WTC11 (cell line): ENCODE measurements at places on chromosomes 6 and 20. TPM values are rescaled to one million over a fixed set of nuclear protein-coding genes. Genes with fewer than 3 reads are reported as not detected.

- no peak for DNase-seq
Measured at GRCh38 chr6:38259736-38260135, 380.0 kb downstream of the BTBD9 start.

DNA sequence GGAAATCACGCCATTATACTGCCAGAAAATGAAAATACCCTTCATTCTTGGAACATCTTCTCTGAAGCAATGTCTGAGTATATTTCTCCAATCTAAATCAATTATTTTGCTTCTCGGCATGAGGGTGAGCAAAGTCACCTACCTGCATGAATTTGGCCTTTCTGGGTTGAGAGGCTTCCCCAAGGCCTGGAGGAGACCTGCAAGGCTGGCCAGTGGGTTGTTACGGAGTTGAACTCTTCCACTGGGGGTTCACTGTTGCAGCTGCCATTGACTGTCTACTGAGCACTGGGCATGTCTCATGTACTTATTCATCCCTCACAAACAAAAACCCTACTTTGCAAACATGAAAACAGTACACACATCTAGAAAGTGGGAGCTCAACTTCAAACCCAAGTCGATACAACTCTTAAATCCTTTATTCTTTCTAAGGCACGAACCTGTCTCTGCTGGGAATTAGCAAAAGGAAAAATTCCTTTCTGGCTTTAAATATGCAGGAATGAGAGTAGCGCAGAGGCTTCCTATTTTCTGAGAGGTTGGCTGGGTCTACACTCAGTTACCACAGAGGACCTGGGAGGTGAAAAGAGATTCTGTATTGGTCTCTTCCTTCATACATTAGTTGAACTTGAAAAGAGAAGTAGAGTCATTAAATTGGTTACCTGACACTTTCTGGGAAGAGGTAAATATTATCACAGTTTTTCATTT lies 87.6 kb upstream of the SGK1 start:
- DNase-seq: no peak

DNA sequence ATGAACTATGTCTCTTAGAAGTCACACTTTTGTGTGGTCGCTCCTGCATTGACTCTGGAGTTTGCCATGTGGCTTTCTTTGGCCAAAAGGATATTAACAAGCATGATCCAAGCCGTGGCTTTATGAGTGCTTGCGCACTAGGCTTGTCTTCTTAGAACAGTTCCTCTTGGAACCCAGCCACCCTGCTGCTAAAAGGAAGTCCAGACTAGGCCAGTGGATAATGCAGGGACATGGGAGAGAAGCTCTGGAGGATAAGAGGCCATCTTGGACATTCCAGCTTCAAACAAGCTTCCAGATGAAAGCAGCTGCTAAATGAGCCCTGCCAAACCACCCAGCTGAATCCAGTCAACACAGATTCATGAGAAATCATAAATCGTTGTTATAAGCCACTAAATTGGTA lies 346.4 kb downstream of the CDC5L start:
- no peak for DNase-seq

DNA sequence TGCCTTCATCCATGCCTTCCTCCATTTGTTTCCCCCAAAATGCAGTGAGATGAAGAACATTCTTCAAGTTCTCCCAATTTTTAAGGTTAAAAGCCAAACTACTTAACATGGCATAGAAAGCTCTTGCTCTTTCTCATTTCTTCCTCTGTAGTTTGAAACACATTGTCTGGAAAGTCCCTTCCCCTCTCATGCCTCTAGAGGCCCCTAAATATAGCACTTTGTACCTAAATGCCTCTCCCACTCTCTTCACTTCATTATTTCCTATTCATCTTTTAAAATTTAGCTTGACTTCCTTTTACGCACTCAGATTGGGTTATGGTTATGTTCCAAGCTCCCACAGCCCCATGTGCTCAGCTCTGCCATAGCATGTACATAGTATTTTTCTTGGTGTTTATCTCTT lies 389.3 kb downstream of the HDGFL1 start:
- DNase-seq: no peak

DNA sequence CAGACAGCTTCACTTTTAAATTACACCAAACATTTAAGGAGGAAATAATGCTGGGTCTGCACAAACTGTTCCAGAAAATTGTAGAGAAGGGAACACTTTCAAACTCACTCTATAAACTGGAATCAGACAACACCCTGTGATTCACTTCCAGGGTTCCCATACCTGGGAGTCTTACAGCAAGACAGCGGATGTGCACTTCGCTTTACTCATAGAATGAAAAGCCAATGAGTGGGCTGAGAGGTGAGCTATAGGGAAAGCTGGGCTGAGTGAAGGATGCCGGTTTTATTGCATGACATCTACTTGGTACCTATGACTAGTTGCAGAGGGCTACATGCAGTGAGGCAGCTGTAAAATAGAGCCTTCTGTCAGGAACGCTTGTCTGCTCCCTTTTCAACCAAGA lies 152.1 kb downstream of the FNDC1 start:
- no peak for DNase-seq

The CD93 gene
- 0.05 to 0.21 TPM (median 0.09 TPM) in 3 replicates for total RNA-seq
